Activated CD8-positive, alpha-beta memory T cell treated with anti-CD3 and anti-CD28 coated beads, Interleukin-2, amount 10 ng/mL, durations not matched to agents 7 days and 5 days (primary cell): ENCODE measurements at places on chromosomes 4 and X. TPM values are rescaled to one million over a fixed set of nuclear protein-coding genes. Genes with fewer than 3 reads are reported as not detected.

TMEM150C gene
- not detected for total RNA-seq

GPR143 gene
- total RNA-seq: not detected

BMP3 gene
- not detected for total RNA-seq

TMEM271 gene
- total RNA-seq: not detected

TRIM61 gene
- total RNA-seq: 1.7 TPM

PCDH10 gene
- total RNA-seq: not detected

TMEM154 gene
- 25.4 TPM for total RNA-seq

GRCh38 chrX:151896734-151897474 is 15.8 kb upstream of the MAGEA4 start:
- DNase-seq: no peak
- H3K4me3 ChIP-seq: no peak overlapping the region
- no peaks in the 10 kb centered on the region for H3K4me1 ChIP-seq
- no peaks in the 10 kb centered on the region for H3K27me3 ChIP-seq

GRCh38 chr4:83010111-83010521 is 507 bp downstream of the LIN54 start:
- DNase-seq: no peak
- H3K4me3 ChIP-seq: peak overlapping the region; percentile 86
- no peaks in the 10 kb centered on the region for H3K27me3 ChIP-seq
- H3K4me1 ChIP-seq: peaks cover 48% of the 10 kb centered on the region
- H3K27ac ChIP-seq: peak overlapping the region; percentile 96

DNA sequence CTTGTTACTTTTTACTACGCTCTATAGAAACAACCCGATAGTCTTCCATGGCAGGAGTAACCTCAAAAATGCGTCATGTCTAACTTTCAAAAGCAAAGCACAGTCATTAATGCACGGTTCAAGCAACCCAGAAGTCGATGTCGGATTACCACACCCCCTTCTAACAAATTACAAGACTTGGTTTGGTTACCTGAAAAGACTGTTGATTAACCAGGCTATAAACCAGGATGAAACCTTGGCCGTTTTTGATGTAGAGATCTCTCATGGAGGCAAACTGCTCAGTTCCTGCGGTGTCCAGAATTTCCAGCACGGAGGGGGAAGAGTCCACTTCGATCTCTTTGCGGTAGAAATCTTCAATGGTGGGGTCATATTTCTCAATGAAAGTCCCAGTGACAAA is 2.4 kb downstream of the RAP2C start:
- H3K36me3 ChIP-seq: peaks cover 19% of the 10 kb centered on the region
- no peaks in the 10 kb centered on the region for H3K27me3 ChIP-seq

GRCh38 chr4:137960371-137961050 is 281.6 kb downstream of the SLC7A11 start:
- H3K4me1 ChIP-seq: no peaks in the 10 kb centered on the region
- no peak overlapping the region for H3K27ac ChIP-seq
- no peak for DNase-seq
- no peaks in the 10 kb centered on the region for H3K27me3 ChIP-seq

GRCh38 chr4:3481783-3482393 is 18.8 kb downstream of the DOK7 start:
- H3K27me3 ChIP-seq: peaks cover 19% of the 10 kb centered on the region
- peaks cover 5% of the 10 kb centered on the region for H3K4me1 ChIP-seq
- no peak overlapping the region for H3K4me3 ChIP-seq

- DNase-seq: no peak
- no peak overlapping the region for H3K27ac ChIP-seq
Observed at GRCh38 chrX:3124031-3124430, 82.8 kb downstream of the ARSF start.

- no peak for DNase-seq
- peaks cover 13% of the 10 kb centered on the region for H3K4me1 ChIP-seq
- no peaks in the 10 kb centered on the region for H3K27me3 ChIP-seq
Observed at GRCh38 chr4:173195109-173195508, 26.5 kb downstream of the GALNT7 start.

DNA sequence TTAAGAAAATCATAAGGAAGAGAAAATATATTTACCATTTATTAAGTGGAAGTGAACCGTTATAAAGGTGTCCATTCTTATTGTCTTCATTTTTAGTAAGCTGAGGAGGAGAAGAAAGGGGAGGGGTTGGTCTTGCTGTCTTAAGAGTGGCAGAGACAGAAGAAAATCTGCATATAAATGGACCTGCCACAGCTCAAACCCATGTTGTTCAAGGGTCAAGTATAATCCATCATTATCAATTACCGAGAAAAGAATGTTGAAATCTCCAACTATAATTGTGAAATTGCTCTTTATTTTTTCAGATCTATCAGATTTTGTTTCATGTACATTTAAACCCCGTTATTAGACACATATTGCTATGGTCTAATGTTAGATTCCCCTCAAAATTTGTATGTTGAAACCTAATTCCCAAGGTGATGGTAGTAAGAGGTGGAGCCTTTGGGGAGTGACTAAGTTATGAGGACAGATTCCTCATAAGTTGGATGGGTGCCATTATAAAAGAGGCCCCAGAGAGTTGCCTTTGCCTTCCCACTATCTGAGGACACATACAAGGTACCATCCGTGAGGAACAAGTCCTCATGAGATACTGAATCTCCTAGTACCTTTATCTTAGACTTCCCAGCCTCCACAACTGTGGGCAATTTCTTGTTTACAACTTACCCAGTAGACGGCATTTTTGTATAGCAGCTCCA is 58.5 kb upstream of the SMAD1 start:
- H3K27me3 ChIP-seq: no peaks in the 10 kb centered on the region
- H3K4me1 ChIP-seq: no peaks in the 10 kb centered on the region
- no peak overlapping the region for H3K4me3 ChIP-seq
- H3K27ac ChIP-seq: no peak overlapping the region

DNA sequence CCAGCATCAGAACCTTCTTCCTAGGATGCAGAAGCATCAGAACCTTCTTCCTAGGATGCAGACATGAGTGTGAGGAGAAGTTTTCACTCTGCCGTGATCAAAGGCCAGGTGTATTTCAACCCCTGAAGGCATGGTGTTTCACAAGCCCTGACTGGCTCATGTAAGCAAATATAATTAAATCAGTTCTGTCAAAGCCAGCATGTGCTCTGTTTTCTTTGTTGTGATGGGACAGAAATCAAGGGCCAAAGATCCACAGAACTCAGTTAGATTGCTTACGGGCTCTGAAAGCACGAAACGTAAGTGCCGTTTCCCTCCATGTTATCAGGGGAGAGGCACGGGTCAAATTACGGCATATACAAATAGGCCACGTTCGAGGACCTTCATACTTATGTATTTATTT is 32.0 kb upstream of the CLDN24 start:
- H3K4me1 ChIP-seq: peaks cover 8% of the 10 kb centered on the region
- H3K27ac ChIP-seq: no peak overlapping the region
- no peak overlapping the region for H3K4me3 ChIP-seq
- H3K27me3 ChIP-seq: peaks cover 12% of the 10 kb centered on the region

DNA sequence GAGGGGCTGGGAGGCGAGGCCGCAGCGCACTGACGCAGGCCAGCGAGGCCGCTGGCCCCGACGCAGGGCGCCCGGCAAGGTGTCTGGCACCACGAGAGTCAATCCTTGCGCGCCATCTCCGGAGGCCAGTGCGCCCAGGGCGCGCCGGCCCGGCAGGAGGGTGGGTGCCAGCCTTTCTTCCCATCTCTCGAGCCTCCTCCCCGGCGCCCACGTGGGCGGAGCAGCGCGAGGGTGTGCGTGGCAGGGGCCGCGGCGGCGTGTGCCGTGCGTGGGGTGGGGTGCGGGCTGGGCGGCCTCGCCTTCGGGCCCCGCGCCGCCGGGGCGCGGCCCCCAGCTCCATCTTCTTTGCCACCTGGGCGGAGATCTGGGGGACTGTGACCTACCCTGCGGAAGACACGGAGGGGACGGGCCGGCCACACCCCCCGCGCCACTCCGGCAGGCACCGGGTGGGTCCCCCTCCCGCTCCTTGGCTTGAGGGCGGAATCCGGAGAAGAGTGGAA is 877 bp downstream of the JAKMIP1 start:
- peaks cover 11% of the 10 kb centered on the region for H3K27me3 ChIP-seq
- peaks cover 48% of the 10 kb centered on the region for H3K4me1 ChIP-seq
- DNase-seq: peak; percentile 81
- peak overlapping the region; percentile 97 for H3K27ac ChIP-seq
- peak overlapping the region; percentile 94 for H3K4me3 ChIP-seq

GRCh38 chr4:141630854-141631253 is 5.5 kb upstream of the IL15 start:
- peaks cover 3% of the 10 kb centered on the region for H3K27me3 ChIP-seq
- H3K4me3 ChIP-seq: no peak overlapping the region
- DNase-seq: no peak
- H3K36me3 ChIP-seq: no peaks in the 10 kb centered on the region
- peaks cover 3% of the 10 kb centered on the region for H3K4me1 ChIP-seq

DNA sequence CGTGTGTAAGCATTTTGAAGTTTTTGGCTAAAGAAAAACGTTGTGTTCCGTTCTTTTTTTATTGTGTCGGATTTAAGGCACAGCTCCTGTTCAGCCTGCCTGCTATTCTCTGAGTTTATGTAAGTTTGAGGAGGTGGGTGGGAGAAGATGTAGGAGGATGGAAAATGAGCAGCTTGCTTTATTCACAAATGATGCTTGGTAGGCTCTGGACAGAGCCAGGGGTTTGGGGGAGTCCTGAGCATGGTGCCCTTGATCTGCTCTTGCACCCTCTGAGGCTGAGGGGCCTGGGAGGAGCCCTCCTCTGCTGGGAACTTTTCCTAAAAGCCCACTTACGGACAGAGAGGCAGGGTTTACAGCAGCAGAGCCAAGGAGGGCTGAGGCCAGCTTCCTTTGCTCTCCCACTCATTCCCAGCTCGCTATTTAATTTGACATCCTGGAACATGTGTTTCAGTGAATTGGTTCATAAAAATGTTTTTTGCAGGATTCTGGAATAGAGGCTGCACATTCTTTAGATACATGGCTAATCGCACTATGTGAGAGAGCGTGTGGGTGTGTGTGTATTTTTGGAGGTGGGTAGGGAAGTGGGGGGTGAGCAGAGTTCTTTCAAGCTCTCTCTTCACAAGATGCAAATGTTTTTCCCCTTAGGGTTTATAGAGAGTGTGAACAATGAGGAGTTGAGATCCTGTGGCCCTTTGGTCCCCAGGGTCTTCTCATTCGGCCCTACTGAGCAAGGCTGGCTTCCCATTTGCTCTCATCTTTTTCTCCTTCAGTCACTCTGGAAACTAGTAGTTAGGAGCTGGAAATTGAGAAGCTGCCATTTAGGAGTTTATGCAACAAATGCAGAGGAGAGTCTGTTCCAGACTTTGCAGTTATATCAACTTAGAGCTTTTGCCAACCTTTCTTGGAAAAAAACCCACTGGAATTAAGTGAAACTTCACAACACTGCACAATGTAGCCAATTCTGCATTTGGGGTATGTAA is 32.1 kb downstream of the TMEM131L start:
- H3K4me3 ChIP-seq: no peak overlapping the region
- no peaks in the 10 kb centered on the region for H3K27me3 ChIP-seq
- DNase-seq: no peak
- peaks cover 5% of the 10 kb centered on the region for H3K36me3 ChIP-seq
- peak overlapping the region; percentile 86 for H3K27ac ChIP-seq

- H3K4me3 ChIP-seq: no peak overlapping the region
- DNase-seq: no peak
- no peaks in the 10 kb centered on the region for H3K36me3 ChIP-seq
- no peak overlapping the region for H3K27ac ChIP-seq
Observed at GRCh38 chrX:110600745-110601310, 194.8 kb downstream of the CHRDL1 start.

DNA sequence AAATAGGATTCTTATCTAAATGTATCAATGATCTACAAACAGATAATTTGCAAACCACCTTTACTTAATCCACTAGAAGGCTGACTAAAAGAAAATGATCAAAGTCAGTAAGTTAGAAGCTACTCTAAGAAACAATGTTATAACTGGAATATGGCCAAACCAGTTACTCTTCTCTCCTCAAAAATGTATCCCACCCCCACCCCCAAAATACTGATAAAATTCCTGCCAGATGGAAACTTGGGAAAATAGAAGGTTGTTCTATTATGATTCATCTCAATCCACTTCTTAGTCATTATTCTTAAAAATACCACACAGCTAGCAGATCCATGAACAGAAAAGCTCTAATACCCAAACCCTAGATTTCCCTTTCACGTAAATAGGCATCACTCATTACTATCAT is 206.4 kb downstream of the KLHL13 start:
- no peaks in the 10 kb centered on the region for H3K4me1 ChIP-seq
- DNase-seq: no peak
- no peaks in the 10 kb centered on the region for H3K36me3 ChIP-seq
- no peak overlapping the region for H3K4me3 ChIP-seq
- H3K27ac ChIP-seq: no peak overlapping the region
- no peaks in the 10 kb centered on the region for H3K27me3 ChIP-seq

DNA sequence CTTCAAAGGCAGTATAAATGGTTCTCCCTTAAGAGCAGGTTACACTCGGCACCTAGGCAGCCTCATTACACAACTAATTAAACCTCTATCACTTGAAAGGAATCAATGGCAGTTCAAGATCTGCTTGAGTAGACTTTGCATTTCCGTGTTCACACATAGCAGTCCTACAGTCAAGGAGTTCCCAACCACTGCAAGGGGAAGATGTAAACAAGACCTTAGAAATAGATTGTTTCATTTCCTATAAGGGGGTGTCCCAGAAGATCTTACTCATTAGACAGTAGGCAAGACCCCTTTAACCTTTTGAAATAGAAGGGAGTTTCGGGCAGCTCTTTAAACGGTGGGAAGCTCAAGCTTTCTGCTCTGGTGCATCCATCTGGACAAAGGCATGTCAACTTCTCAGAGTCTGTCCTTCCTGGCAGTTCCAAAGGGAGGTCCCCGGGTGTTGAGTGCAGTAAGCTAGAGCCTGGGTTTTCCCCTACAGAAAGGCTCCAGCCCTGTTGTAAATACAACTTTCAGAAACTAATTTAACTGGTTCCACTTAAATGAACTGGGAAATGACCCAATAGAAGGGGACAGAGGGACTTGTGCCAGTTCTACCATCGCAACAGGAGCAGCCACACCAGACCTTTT is 150.8 kb downstream of the RBMX2 start:
- H3K4me1 ChIP-seq: no peaks in the 10 kb centered on the region
- H3K4me3 ChIP-seq: no peak overlapping the region
- peaks cover 32% of the 10 kb centered on the region for H3K27me3 ChIP-seq
- no peak for DNase-seq
- no peaks in the 10 kb centered on the region for H3K36me3 ChIP-seq

DNA sequence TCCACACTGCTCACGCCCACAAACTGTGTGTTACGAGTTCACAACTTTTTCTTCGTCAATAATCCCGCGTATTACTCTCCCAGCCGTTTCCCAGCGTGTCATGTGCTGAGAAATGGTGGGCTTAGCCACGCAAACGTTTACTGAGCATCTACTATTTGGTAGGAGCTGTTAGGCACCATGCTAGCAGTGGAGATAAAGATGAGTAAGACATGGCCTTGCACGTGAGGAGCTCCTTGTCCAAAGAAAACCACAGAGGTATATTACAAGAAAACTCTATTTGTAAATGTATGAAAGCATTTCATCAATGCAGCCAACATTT is 821 bp upstream of the TMEM128 start:
- DNase-seq: no peak
- H3K36me3 ChIP-seq: peaks cover 11% of the 10 kb centered on the region
- peak overlapping the region; percentile 81 for H3K4me3 ChIP-seq
- peak overlapping the region; percentile 97 for H3K27ac ChIP-seq
- no peaks in the 10 kb centered on the region for H3K27me3 ChIP-seq
- H3K4me1 ChIP-seq: peaks cover 38% of the 10 kb centered on the region

- no peaks in the 10 kb centered on the region for H3K36me3 ChIP-seq
- no peak overlapping the region for H3K27ac ChIP-seq
Observed at GRCh38 chr4:19850909-19851308, 400.8 kb upstream of the SLIT2 start.
